ENCODE measurements at places on chromosomes 13 and 19.

- no peak for DNase-seq
These were observed 1215.4 kb downstream of the PCDH9 start for GRCh38 chr13:66014771-66015170.

DNA sequence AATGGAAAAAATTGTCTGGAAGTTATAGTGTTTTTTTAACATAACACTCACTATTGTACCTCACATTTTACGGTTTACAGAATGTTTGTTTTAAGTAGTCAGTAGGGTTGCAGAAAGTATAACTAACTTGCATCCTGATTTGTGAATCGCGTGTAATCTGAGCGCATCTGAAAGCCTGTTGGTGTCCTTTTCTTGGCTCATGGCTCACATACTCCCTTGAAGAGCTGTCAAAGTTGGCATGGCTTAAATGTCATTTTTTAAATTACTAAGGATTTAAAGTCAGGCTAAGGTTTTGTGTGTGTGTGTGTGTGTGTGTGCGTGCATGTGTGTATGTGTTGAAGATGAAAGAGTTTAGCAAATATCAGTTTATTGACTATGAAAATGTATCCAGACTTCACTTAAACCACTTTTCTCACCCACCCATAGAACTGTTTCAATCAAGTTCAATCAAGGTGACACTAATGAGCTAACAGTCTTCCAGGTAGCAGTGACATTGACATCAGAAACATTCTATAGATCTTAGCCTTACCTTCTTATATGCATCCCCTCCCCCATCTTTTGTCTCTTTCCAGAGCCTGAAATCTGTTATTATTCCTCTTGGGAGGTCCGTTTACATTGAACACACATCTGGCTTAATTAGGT lies 480.4 kb upstream of the SGCG start:
- DNase-seq, result peak; percentile 60

DNA sequence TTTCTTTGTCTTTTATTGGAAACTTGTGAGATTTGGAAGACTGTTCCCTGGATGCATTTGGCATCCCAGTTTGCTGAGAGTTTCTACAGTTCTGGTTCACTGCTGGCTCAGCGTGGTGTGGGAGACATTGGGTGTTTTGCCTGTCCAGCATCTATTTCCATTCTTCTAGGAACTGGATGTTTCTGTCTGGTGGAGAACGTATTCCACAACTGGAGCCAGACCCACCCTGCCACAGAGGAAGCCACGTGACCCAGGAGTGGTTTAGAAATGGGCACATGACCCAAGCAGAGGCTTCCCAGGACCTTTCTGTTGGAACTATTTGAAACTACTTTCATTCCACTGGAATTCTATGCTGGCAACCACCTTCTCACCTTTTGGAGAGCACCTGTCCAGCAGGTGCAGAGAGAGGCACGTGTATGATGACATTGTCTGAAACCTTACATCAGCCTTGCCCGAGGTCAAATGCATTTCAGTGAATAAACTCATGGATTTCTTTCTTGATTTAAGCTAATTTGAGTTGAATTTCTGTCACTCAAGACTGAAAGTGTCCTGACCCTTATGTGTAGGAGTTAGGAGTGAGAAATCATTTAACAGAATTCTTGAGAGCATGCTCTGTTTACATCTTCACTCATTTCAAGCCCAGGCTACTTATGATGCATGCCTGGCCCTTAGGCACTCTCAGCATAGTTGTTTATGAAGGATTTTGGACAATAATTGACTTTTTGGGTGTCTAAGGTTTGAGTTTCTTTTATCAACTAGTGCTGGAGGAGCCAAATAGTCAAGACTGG lies 121.8 kb downstream of the AKAP11 start:
- no peak for DNase-seq

GRCh38 chr13:65260946-65261891 lies 1968.9 kb downstream of the PCDH9 start:
- no peak for DNase-seq
